Activated CD8-positive, alpha-beta memory T cell treated with anti-CD3 and anti-CD28 coated beads, Interleukin-2, amount 50 U/mL, for 4 hours (primary cell): ENCODE measurements at places on chromosomes 2 and 18.

DNA sequence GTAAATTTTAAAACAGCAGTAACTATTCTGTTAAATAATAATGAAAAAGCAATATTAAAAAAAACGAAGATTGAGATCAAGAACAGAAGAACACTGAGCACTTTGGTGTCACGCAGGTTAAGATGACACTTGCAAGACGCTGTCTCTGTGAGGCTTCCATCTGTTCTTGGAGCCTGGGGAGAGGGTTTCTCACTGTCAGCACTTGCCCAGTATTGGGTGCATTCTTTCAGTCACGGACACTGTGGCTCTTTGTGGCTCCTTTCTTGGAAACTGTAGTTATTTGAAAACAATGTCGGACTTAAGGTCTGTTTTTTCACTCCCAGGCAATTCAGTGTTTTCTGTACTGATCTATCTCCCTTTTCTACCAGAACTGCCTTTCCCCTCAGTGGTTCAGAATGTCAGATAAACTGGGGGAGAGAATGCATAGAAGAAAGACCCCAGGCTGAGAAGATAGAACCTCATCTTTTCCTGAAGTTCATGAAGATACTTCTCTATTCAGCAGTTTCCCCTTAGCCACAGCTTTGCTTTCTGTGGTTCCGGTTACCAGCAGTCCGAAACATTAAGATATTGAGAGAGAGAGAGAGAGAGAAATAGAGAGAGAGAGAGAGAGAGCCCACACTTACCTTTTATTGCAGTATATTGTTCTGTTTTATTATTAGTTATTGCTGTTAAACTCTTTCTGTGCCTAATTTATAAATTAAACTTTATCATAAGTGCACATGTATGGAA lies 283.3 kb downstream of the DCDC2C start:
- DNase-seq, result no peak

GRCh38 chr2:149389506-149390167 lies 59.2 kb downstream of the LYPD6 start:
- DNase-seq, result no peak

DNA sequence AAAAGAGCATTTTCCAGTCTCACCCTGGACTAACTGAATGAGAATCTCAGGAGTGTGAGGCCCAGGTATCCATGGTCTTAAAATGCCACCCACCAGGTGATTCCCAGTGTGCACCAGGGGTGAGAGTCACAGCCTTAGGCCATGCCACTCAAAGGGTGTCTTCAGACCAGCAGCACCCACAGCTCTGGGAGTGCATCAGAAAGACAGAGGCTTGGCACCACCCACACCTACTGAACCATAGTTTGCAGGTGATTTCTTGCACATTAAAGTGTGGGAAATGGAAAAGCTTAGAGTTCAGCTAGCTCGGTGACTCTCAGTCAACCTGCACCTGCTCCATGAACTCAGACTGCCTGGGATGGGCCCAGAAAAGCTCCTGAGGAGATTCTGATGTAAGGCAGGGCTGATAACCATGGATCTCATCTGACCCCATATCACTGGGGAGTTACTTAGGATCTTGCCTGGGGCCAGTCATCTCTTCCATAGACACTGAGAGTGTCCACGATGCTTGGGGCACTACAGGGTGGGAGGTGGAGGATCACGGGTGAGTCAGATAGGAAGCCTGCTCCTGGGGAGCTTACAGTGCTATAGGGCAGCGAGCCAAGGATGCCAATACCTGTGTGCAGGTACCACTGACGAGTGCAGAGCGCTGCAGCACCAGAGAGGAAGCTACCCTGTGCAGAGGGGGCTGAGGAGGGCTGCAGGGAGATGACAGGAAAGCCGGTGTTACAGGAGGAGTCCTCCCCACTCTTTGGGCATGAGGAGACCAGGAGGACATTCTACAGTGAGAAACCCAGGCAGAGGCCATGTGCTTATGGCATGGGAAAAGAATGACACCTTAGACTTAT lies 4.6 kb downstream of the IL37 start:
- no peak for DNase-seq

DNA sequence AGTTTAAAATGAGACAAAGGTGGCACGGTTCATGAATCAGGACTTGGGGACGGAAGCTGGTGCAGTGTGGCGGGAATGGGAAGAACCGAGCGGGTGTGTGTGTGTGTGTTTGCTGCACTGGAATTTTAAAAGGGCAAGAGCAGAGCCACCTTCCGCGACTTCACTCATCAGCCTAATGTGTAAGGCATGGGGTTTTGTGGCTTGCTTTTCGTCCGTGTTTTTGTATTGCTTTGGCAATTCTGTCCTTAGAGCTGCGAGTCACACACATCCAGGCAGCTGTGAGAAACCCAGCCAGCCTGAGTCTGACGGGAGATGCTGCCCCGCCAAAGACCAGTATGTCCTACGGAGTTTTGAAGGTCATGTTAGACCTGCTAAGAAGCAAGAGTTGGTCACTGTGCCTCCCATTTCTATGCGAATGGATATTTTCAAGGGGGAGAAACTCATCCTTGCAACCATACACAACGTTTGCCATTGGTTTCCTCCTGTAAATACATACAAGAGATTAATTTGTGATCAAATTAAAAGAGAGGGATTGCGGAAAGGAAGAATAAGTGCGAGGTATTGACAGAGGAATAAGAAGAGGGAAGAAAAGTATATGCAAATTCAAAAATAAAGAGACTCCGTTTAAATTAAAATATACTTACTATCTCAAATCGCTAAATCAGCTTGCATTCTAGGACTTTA lies 665 bp upstream of the CACNB4 start:
- no peak for DNase-seq

DNA sequence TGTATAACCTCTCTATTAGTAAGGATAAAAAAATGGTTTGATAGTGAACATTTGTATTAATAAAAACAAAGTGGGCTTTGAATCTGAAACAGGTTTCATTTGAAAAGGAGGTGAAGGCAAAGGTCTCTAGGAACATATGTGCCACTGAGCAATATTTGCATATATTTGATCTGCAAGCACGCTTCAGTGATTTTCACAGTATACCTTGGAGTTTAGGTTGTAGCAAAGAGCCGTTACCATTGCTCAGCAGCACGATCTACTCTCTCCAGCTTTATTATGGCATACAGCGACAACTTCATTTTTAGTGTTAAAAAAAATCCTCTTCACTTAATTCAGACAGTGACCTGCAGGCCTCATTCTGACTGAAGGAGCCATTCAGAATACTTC lies 75.8 kb upstream of the ZEB2 start:
- no peak for DNase-seq

- DNase-seq, result no peak
Observed at GRCh38 chr2:173672573-173673340, 292.4 kb downstream of the SP3 start.

GRCh38 chr2:230016844-230017243 lies 51.9 kb downstream of the SLC16A14 start:
- no peak for DNase-seq

GRCh38 chr2:107437265-107437664 lies 389.4 kb upstream of the RGPD4 start:
- no peak for DNase-seq

DNA sequence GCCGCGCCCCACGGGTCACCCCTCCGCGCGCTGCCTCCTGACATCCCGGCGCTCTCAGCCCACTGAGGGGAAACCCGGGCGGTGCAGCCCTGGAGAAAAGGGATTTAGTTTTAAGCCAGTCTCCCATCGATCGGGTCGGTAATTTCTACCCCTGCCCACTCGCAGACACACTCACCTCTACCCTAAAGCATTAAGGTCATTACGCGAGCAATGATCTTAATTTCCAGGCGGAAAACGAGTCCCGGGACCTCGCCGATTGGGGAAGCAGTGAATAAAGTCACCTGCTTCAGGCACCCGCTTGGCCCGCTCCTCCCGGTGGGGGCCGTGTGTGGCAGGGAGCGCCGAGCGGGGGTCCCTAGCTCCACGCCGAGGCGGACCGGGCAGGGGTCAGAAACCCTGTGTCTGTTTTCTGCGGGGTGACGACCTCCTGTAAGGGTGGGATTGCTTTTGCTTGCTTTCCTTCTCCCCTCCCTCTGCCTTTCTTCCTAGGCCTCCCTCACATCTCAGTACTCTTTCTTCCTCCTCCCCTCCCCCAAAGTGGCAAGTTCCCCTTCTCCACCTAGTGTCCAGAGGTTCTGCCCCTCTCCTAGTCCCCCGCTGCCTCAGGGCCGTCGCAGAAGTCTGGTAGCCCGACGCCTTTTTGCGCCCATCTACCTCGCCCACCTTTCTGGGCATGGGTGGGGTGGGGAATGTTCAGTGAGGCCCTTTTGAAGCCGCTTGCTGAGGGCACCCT lies 142.6 kb downstream of the MEIS1 start:
- no peak for DNase-seq

- DNase-seq, result no peak
Observed at GRCh38 chr18:77110400-77110799, 22.2 kb downstream of the MBP start.

DNA sequence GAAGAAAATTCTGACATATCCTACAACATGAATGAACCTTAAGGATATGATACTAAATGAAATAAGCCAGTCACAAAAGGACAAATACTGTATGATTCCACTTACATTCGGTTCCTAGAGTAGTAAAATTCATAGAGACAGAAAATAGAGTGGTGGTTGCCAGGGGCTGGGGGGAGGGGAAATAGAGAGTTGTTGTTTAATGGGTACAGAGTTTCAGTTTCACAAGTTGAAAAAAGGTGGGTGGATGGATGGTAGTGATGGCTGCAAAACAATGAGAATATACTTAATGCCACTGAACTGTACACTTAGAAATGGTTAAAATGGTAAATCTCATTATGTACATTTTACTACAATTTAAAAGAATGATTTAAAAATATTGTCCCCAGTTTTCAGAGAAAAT lies 53.3 kb upstream of the NFU1 start:
- no peak for DNase-seq

GRCh38 chr18:62258093-62258492 lies 67.0 kb upstream of the TNFRSF11A start:
- no peak for DNase-seq

GRCh38 chr2:112884869-112885505 lies 26.0 kb upstream of the IL37 start:
- peak; percentile 63 for DNase-seq

DNA sequence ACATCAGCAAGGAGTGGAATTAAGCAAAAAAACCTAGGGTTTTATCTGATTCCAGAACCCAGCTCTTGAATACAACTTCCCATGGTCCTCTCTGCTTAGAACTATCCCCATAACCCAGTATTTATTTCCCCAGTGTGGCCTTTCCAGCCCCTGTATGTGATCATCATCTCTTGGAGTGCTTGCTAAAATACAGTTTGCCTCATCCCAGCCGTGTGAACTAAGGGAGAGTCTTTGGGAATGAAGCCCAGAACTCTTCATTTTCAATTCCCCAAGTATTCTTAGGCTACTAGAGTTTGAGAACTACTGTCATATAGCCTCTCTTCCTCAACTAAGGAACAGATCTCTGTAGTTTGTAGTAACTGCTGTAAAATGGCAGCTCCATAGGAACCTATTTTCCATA lies 173.1 kb downstream of the LCLAT1 start:
- no peak for DNase-seq

- DNase-seq, result no peak
Observed at GRCh38 chr2:222622910-222623309, 33.0 kb downstream of the FARSB start.

GRCh38 chr2:133748007-133748700 lies 179.9 kb upstream of the NCKAP5 start:
- no peak for DNase-seq

DNA sequence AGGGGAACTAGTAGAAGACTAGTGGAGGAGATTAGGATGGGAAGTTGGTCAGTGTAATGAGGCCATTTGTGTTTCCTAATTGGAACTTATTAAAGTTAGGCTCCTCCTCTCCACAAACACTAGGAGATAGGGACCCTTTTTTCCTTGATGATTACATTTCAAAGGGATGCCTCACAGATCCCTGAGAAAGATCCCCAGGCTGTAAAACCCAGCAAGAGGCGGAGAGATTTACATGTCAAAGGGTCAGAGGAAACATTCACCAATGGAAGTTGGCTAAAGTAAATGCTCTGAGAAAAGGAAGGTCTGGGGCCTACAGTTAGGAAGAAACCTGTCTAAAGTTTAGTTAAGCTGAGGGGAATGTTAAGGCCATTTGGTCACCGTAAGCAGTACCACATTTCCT lies 1.4 kb upstream of the CCDC85A start:
- no peak for DNase-seq

DNA sequence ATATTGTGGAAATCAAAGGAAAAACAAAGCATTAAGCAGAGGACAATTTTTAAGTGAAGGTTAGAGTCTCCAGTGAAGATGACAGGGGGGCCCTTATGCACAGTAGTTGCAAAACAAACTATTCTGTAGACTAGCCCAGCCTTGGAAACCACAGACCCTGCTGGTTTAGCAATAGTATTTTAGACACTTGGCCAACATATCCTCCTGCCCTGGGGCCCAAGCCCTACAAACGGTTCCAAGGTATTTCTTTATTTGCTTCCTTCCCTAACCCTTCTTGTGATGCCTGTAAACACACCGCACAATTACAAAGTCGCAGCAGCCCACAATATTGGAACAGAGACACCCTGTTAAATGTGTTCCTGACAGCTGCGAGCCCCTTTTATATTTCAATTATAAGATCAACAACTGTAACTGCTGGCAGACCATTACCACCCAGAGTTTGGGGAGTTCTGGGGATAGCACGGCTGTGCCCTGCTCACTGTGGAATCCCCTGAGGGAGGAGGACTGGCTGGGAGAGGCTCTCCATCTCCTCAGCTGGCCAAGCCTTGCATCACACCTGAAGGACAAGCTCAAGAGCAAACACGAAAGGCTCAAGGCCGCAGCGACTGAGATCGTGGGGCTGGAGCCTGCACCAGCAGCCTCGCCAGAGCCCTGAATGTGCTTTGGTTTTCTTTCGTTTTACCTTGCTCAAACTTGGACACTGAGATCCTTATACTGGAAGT lies 282.2 kb upstream of the ATP5MC3 start:
- no peak for DNase-seq

- DNase-seq, result no peak
Observed at GRCh38 chr2:197931661-197932312, 127.4 kb downstream of the PLCL1 start.

GRCh38 chr2:207142461-207142860 lies 23.3 kb downstream of the KLF7 start:
- no peak for DNase-seq

DNA sequence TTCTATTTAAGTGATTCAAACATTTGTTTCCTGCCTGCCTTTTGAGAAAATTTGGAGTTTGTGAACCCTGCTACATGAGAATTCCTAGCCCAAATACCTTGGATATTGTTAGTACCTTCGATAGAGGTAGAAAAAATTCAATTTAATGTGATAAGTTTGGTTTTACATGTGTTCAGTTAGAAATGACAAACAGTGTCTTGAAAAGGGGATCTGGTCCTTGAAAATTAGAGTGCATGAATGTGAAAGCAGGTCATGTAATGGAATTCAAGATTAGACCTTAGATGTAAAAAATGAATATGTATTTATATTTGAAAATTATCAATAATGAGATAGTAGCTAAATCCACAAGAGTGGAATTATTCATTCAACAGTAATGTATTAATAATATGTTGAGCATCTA lies 70.5 kb downstream of the PIK3C3 start:
- no peak for DNase-seq

DNA sequence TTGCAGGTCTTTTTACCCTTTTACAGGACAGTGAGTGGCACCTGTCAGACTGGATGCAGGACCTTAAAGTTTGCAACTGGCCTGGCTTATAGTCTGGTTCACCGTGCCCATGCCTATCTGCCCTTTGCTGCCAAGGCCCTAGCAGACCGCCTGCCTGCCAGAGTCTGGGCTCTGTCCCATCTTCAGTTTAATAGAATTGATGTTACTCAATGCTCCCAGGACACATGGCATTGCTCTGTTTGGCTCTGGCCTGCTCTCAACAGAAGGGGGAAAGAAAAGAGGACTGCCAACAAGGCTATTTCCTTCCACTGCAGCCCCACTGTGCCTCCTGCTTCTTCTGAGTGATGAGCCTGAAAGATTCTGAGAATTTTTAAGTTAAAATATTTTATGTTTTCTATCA lies 25.6 kb upstream of the TMEM178A start:
- DNase-seq, result no peak
